ENCODE measurements at places on chromosomes 3 and 15.

DNA sequence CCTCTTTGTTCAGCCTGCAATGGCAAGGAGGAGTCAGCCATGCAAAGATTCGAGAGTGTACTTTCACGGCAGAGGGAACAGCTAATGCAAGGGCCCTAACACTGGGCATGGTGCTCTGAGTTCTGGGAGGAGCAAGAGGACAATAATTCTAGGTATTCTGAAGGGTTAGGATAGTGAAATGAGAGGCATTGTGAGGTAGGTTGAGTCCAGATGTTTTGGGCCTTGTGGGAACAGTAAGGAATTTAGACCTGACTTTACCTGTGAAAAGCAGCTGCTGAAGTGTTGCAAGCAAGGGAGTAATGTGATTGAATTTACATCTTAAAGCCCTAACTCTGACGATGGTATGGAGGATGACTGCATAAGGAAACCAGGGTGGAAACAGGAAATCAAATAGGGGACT, 211.6 kb downstream of the CNTN3 start:
- no peaks in the 10 kb centered on the region for H3K4me1 ChIP-seq
- no peaks in the 10 kb centered on the region for H3K27me3 ChIP-seq
- DNase-seq: no peak

- no peak overlapping the region for H3K27ac ChIP-seq
- no peaks in the 10 kb centered on the region for H3K4me1 ChIP-seq
- no peaks in the 10 kb centered on the region for H3K27me3 ChIP-seq
- DNase-seq: no peak
- no peaks in the 10 kb centered on the region for H3K36me3 ChIP-seq
- H3K4me3 ChIP-seq: no peak overlapping the region
Observed at GRCh38 chr3:8488411-8488810, 13.2 kb upstream of the LMCD1 start.

GRCh38 chr15:74365598-74366445, 1.6 kb downstream of the CYP11A1 start:
- H3K36me3 ChIP-seq: no peaks in the 10 kb centered on the region
- no peak overlapping the region for H3K27ac ChIP-seq
- H3K27me3 ChIP-seq: peaks cover 19% of the 10 kb centered on the region
- peak overlapping the region; percentile 52 for H3K4me3 ChIP-seq
- peak; percentile 74 for DNase-seq

- H3K27me3 ChIP-seq: no peaks in the 10 kb centered on the region
- DNase-seq: no peak
- H3K27ac ChIP-seq: no peak overlapping the region
- H3K4me3 ChIP-seq: no peak overlapping the region
Observed at GRCh38 chr3:103794656-103795055, 1359.8 kb downstream of the ZPLD1 start.

GRCh38 chr15:69158843-69159240, 1.6 kb upstream of the GLCE start:
- H3K4me1 ChIP-seq: no peaks in the 10 kb centered on the region
- H3K27me3 ChIP-seq: no peaks in the 10 kb centered on the region
- no peak for DNase-seq
- H3K4me3 ChIP-seq: no peak overlapping the region
- H3K27ac ChIP-seq: no peak overlapping the region

GRCh38 chr15:74207652-74208440, 5.3 kb upstream of the STRA6 start:
- H3K27me3 ChIP-seq: no peaks in the 10 kb centered on the region

DNA sequence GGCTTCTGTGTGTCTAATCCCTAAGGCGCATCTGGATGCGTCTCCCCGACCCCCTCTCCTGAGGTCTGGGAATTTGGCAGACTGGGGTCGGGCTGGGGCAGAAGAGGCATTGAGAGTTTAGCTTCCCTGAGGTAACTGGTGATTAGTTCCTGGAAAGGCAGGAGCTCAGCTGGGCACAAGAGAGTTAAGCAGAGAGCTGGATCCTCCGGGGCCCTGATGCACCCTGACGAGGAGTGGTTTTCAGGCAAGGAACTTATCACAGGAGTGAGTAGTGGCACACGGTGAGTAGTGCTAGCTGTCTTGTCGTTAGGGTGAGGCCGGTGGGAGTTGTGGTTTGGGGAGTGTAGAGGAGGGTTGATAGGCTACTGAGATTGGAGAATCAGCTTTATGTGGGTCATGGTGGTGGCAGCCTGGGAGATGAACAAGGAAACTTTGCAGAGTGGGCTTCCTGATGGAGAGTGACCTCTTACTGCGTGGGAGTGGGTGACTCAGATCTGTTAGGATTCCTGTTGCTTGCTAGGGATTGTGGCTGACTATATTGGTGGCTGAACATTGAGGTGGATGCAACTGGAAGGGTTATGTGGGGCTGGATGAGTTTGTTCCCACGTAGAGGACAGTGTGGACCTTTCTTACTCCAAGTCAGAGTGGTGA, 897 bp downstream of the RAD54L2 start:
- peaks cover 5% of the 10 kb centered on the region for H3K36me3 ChIP-seq
- peak overlapping the region; percentile 89 for H3K4me3 ChIP-seq
- H3K27ac ChIP-seq: peak overlapping the region; percentile 90
- peaks cover 24% of the 10 kb centered on the region for H3K4me1 ChIP-seq

DNA sequence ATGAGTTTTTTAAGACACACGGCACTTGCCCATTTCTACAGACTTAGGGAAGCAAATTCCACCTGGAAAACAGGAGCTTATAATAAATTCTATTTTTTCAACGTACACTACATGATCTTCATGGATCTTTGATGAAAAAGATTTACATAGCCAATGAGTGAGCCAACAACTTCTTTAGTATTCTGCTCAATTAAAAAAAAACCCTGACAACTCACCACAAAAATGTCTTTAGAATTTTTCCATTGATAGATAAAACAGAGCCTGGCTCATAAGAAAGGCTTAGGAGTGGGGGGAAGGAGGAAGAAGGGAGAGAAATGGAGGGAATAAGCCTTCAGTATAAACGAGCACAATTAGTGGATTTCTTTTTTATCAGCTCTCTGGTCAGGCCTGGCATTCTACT, 126.7 kb downstream of the ATP10A start:
- no peak overlapping the region for H3K4me3 ChIP-seq
- DNase-seq: no peak
- H3K27ac ChIP-seq: no peak overlapping the region
- no peaks in the 10 kb centered on the region for H3K36me3 ChIP-seq

DNA sequence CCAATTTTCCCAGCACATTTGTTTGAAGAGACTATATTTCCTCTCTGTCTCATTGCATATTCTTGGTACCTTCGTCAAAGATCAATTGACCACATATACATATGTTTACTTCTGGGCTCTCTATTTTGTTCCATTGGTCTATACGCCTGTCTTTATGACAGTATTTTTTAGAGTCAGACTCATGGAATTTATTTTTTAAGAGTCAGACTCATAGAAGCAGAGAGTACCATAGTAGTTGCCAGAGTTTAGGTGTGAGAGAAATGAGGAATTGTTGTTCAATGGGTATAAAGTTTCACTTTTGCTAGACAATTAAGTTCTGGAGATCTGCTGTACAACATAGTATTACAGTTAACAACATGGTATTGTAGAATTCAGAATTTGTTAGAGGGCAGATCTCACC, 27.1 kb downstream of the PLA2G4F start:
- no peaks in the 10 kb centered on the region for H3K27me3 ChIP-seq
- H3K4me3 ChIP-seq: no peak overlapping the region
- DNase-seq: no peak
- H3K4me1 ChIP-seq: no peaks in the 10 kb centered on the region
- no peak overlapping the region for H3K27ac ChIP-seq

DNA sequence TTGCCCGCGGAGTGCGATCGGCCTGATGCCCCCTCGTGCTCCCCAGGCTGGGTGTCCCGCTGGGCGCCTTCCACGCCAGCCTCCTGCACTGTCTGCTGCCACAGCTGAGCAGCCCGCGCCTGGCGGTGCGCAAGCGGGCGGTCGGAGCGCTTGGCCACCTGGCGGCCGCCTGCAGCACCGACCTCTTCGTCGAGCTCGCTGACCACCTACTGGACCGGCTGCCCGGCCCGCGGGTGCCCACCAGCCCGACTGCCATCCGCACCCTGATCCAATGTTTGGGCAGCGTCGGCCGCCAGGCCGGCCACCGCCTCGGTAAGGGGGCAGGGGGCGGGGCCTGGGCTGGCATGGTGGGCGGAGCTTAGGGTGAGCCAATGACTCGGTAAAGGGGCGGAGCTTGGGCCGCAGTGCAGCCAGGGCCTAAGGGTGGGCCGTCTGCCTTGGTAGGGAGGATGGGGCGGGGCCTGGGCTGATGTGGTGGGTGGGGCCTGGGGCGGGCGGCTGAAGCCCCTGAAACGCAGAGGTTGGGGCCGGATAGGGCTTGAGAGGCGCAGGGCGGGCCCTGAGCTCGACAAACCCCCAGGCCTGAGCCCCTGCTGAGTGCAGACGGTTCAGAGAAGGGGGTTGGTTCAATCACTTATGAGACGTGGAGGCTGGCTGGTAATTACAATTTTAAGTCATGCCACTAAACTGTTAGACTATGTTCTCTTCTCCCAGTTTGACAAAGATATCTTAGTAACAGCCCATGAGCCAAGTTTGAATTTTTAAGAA, 13.7 kb downstream of the CAND2 start:
- no peaks in the 10 kb centered on the region for H3K36me3 ChIP-seq
- H3K27ac ChIP-seq: no peak overlapping the region
- peak overlapping the region; percentile 81 for H3K4me3 ChIP-seq
- no peaks in the 10 kb centered on the region for H3K27me3 ChIP-seq

DNA sequence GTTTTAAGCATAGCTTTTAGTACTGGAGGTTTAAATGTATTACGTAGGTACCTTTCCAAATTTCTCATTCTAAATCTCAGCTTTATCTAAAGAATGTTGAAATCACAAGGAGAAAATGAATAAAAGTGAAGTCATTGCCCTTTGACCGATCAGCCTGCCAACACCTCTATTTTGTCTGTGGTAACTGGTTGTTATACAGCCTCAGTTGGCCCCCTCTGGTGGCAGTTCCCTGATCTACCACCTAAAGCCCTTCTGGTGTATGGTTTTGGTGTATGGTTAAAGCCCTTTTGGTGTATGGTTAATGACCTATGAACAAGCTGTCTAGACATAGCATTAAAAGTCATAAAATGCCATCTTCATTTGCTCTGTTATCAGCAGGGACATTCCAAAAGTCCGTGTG, 378.2 kb upstream of the AZI2 start:
- DNase-seq: peak; percentile 5
- no peaks in the 10 kb centered on the region for H3K4me1 ChIP-seq
- no peak overlapping the region for H3K27ac ChIP-seq
- H3K36me3 ChIP-seq: no peaks in the 10 kb centered on the region

GRCh38 chr15:92803852-92804609, 96.1 kb upstream of the CHD2 start:
- DNase-seq: peak; percentile 94
- H3K27me3 ChIP-seq: no peaks in the 10 kb centered on the region
- no peak overlapping the region for H3K4me3 ChIP-seq
- peaks cover 46% of the 10 kb centered on the region for H3K4me1 ChIP-seq
- no peaks in the 10 kb centered on the region for H3K36me3 ChIP-seq
- peak overlapping the region; percentile 90 for H3K27ac ChIP-seq

DNA sequence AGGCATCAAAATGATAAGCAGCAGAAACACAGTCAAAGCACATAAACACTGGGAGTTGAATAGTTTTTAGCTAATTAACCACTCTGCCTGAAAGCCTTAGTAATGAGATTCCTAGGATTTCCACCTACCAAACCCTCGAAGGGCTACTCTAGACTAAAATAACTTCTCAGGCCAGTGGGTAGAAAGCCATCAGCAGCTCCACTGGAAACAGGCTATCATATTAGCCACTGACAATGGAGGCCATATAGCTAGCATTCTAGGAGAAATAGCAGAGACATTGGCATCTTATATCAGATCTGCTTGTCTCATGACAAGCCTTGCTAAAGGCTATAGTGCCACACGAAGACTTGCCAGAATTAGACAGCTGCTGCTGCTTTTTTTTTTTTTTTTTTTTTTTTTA, 4.5 kb upstream of the CAPN3 start:
- H3K36me3 ChIP-seq: peaks cover 11% of the 10 kb centered on the region
- H3K4me3 ChIP-seq: no peak overlapping the region
- H3K4me1 ChIP-seq: no peaks in the 10 kb centered on the region

DNA sequence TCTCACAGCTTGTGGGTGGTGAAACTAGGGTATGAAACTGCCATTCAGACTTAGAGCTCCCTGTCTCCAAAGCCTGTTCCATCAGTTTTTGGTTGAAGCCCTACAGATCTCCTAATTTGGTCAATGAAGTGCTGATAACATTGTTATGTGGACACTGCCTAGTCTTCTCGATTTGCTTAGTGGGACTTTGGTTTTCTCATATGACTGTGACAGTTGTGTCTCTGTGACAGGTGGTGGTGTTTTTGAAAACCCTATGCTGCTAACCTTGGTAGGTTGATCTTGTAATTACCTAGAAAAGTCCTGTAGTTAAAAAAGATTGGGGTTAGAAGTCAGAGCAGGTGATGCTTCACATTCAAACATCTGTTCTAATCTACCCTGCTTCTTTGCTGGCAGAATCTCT, 9.2 kb downstream of the PPM1L start:
- no peak overlapping the region for H3K27ac ChIP-seq
- DNase-seq: no peak
- no peaks in the 10 kb centered on the region for H3K4me1 ChIP-seq
- no peak overlapping the region for H3K4me3 ChIP-seq

DNA sequence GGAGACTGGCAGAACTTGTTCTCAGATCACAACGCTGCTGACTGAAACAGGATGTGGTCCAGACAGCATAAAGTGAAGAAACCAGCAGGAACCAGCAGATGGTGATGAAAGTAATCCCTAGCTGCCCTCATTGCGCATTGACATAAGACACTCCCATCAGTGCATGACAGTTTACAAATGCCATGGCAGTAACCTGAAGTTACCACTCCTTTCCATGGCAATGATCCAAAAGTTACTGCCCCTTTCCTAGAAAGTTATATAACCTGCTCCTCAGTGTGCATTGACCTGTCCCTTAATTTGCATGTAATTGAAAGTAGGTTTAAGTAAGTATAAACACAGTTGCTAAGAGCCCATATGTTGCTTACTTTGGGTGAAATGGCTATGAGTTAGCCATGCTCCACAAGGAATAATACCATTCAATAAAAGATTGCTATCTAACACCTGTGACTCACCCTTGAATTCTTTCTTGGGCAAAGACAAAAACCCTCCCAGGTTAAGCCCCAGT, 149.1 kb upstream of the CD96 start:
- no peaks in the 10 kb centered on the region for H3K27me3 ChIP-seq
- H3K4me3 ChIP-seq: no peak overlapping the region
- no peaks in the 10 kb centered on the region for H3K36me3 ChIP-seq
- no peaks in the 10 kb centered on the region for H3K4me1 ChIP-seq
- no peak for DNase-seq
- no peak overlapping the region for H3K27ac ChIP-seq

Measured in common myeloid progenitor, CD34-positive (primary cell).